Activated naive CD4-positive, alpha-beta T cell treated with anti-CD3 and anti-CD28 coated beads, Interleukin-2, amount 50 U/mL, for 72 hours (primary cell): ENCODE measurements at places on chromosomes 6 and 20.

DNA sequence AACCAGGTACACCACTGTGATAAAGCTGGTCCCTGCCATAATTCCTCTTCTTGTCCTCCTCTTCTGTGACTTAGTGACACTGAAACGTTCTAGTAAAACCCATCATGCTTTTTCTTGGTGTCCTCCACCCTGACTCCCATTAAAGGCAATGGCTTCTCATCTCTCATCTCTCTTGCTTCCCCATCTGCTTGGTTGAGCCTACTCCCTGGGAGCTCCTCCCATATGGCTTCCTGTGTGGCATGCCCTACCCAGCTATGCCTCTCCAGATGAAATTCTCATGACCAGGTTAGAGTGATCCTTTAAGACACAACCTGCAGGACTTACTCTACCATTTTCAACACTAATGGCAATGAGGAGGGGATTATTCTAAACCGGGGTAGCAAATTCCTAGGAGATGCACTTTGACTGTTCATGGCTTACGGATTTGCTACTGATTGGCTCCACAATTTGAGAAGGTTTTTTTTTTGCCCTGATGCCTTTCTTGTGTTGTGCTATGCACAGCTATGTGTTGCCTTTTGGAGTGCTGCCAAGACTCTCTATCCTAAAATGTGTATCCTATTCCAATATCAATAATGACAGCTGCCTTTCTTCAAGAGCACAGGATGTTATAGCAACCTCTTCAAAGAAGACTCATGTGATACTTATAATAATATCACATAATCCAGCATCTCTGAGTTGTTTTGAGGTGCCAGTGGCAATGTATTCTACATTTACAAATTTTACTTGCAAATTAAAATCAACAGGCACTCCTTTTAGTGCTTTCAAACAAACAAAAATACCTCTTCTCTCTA is 6.1 kb downstream of the SIRPG start:
- no peak for DNase-seq

GRCh38 chr6:128803911-128804310 is 79.0 kb upstream of the LAMA2 start:
- no peak for DNase-seq

DNA sequence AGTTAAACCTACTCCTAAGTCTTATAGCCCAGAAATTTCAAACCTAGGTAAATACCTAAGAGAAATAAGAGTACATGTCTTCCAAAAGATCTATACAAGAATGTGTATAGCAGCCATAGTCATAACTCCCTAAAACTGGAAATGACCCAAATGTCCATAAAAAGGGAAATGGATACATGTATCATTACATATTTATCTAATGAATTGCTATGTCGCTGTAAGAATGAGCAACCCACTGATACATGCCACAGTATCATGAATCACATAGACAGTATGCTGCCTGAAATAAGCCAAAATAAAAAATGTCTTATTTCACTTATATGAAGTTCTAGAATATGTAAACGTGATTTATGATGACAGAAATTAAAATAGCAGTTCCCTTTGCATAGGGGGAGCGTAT is 679.5 kb downstream of the MAFB start:
- DNase-seq, result no peak

DNA sequence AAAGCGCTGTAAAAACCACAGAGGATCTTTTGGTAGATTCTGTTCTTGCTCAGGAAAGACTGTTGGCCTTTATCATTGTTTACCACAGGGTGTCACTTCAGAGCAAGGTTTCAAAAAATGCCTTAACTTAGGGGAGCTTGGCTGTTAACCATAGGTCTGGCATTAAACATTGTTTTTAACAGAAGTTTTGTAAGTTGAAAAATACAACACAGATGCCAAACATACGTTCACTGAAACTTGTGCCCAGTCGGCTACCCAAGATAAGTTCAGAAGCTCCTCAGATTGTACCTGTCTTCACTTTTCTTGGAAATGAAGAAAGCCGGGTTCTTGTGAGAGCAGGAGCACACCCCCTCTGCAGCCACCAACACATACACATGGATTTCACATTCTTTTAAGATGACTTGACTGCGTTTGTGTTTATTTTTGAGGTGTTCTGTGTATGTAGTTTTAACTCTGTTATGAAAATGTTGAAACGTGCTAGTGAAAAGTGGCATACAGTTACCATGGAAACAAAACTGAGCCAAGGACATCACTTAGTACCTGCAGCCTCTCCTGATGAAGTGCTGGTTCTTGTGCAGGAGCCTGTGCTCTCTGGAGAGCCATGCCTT is 64.9 kb downstream of the SYCP2L start:
- no peak for DNase-seq

- DNase-seq, result no peak
These were observed 93.7 kb downstream of the PPP1R14C start for GRCh38 chr6:150236544-150236943.

DNA sequence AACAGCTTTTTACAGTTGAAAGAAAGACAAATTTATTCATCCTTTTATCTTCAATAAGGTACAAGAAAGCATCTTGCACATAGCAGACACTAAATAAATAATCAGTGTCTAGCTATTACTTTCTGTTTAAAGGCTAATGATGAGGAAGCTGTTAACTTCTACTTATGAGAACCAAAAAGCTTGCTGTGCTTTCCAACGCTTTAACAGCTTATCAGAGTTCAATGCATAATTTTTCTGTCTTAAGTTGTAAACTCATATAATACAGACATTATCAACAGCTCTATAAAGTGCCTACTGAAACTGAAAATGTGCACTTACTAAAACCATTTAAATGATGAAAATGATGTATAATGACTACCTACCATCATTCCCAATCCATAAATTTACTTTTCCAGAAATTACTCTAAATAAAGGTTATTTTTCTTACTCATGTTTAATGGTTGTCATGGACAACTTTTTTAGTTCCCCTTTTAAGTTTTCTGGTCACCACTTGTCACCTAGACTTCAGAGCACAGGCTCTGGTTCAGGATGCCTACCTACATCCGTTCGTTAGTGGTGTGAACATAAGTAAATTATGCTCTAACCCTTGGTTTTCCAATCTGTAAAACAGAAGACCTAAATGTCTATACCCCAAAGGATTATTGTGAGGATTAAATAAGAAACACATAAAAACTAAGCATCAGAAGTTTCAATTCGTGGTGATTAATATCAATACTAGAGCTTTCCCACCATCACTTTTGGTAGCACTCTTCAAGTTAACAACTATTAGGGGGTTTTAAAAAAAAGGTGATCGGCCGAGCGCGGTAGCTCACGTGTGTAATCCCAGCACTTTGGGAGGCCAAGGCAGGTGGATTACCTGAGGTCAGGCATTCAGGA is 8.0 kb downstream of the PNISR start:
- DNase-seq, result no peak

DNA sequence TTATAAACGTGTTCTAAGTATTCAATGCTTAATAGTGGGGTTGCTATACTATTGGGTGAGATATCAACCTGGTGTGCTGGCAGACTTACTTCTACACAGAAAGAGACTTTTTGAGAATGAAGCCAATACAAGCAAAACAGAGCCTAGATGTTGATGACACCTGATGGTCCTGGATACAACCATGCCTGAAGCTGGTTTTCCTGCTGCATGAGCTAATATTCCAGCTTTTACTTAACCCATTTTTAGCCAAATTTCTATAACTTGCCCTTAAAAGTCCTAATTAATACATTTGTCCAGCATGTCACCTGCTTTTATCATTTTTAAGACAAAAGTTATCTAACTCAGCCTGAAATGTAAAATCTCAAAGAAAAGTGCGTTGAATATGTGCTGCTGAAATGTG is 86.2 kb downstream of the PFDN4 start:
- DNase-seq, result no peak

DNA sequence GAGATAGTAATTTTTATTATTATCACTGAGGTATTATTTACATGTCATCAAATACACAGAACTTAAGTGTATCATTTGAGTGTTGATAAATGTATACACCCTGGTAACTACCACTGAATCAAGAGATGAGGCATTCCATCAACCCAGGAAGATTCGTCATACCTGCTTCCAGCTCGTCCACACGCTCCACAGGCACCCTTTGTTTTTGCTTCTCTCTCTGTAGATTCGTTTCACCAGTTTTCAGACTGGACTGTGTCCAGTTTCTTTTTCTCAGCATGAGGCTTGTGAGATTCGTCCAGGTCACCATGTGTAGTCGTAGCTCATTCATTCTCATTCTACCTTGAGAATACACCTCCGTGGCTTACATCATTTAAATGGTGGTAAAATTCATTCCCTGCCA is 64.5 kb downstream of the BFSP1 start:
- no peak for DNase-seq

DNA sequence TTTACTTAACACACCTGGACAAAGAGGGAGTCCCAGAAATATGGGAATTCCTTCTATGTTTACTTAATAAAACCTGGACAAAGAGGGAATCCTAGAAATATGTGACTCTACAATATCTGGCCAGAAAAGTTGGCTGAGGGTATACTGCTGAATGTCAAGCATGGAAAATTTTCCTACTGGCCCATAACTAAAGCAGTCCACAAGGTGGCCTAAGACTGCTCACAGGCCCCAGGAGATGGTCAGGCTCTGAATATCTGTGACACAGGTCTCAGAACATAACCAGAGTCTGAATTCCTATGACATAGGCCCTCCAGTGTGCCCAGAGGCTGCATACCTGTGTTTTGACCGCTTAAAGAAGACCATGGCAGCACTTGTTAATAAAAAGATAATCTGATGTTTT is 578.2 kb upstream of the NRSN1 start:
- no peak for DNase-seq

GRCh38 chr6:40049128-40049527 is 114.9 kb upstream of the MOCS1 start:
- no peak for DNase-seq

DNA sequence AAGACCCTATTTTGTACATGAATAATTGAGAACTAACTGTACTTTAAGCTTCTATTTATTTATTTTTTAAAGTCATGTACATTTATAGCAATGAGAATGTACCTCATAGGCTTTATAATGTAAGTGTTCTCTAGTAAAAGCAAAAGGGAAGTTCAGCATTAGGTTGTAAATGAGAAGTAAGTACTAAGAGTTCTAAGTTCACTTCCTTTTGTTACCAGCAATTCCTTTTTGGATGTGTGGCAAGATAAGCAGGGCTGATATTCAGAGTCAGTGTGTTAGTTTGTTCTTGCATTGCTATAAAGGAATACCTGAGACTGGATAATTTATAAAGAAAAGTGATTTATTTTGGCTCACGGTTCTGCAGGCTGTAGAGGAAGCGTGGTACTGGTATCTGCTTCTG is 54.0 kb upstream of the CCN2 start:
- no peak for DNase-seq

GRCh38 chr20:35066194-35066593 is 26.4 kb downstream of the TRPC4AP start:
- no peak for DNase-seq

DNA sequence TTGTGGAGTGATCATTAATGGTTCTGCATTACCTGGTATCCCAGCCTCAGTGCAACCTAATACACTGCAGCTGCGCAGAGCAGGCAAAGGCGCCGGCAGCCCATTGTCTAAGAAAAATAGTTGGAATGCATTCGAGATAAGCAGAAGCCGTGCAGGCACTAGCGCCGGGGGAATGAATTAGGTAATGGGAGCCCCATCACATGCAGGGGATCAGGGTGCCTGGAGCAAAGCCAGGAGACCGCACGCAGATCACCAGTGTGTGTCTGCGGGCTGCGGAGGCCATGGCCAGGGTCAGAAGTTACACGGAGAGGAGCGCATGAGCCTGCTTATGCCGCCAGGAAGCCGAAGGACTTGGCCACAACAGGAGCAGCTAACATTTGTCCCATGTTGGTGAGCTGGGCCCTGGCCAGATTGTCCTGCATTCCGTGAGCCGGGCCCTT is 156.8 kb downstream of the DLL1 start:
- peak; percentile 16 for DNase-seq

- no peak for DNase-seq
These were observed 104.2 kb upstream of the STXBP5 start for GRCh38 chr6:147099974-147100373.

- DNase-seq, result no peak
These were observed 46.2 kb downstream of the SLC22A23 start for GRCh38 chr6:3410385-3411360.

GRCh38 chr6:127690588-127690987 is 113.6 kb downstream of the C6orf58 start:
- DNase-seq, result no peak

- no peak for DNase-seq
These were observed 58.1 kb downstream of the NOL4L start for GRCh38 chr20:32527052-32527446.

DNA sequence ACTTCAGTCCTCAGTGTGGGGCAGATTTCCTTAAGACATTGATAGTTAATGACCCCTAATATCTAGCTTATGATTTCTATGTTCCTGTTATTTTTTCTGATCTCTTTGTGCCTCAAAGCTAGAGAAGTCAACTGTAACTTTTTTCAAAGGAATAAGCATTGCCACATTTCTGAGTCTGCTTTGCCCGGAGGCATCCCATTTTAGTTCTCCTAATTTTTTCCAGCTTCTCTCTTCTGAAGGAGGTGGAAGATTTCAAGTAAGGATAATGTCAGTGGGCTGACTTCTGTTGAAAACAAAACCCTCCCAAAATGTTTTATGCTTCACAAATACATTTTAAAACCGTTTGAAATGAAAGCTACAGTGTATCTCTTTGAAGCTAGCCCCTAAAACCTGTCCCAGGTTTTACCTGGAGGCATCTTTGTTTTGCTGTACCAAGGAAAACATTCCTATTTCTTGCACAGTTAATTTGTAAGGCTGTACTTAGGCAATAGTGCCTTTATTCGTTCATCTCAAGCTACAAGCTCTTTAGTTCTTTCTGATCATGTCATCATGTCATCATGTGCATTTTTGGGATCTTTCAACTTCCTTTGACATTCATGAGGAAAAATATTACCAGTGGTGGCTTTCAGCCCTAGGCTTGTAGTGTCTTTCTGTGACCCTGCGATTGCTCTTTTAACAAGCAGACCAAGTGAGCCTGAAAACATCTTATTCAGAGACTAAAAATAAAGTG is 45.7 kb downstream of the TSPYL4 start:
- no peak for DNase-seq

GRCh38 chr20:25053255-25054031 is 4.5 kb downstream of the ACSS1 start:
- DNase-seq, result no peak

DNA sequence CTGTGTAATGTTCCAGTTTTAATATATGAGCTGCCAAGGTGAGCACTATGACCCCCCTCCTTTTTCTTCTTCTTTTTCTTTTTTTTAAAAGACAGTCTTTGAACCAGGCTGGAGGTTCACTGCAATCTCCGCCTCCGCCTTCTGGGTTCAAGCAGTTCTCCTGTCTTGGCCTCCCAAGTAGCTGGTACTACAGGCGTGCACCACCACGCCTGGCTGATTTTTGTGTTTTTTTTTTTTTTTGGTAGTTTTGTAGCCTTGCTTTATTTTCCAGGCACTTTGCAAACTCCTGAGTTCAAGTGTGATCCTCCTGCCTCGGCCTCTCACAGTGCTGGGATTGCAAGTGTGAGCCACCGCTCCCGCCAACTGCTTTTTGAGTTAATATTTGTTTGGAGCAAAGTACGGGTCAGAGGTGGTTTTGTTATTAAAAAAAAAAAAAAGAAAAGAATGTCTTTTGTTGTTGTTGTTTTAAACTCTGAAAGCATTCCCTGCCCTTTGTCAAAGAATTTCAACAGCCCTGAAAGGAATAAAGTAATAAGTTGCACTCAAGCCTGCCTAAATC is 78.6 kb downstream of the JARID2 start:
- DNase-seq, result no peak
